ENCODE measurements at places on chromosomes 7 and 10.

DNA sequence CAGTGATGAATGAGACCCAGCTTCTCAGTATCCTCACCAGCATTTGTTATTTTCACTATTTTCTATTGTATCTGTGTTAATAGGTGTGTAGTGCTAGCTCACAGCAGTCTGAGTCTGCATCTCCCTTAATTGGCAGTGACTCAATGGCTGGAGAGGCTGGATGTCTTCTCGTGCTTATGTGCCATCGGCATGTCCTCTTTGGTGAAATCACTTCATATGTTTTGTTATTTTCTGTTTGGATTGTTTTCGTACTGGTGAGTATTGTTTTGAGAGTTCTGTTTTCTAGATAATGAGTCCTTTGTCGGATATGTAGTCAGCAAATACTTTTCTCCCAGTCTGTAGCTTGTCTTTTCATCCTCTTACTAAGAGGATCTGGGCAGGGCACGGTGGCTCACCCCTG is 66.1 kb downstream of the AMZ1 start:
- no peak overlapping the region for H3K4me3 ChIP-seq
- H3K27ac ChIP-seq: no peak overlapping the region
- H3K27me3 ChIP-seq: no peaks in the 10 kb centered on the region
- DNase-seq: no peak
- no peaks in the 10 kb centered on the region for H3K4me1 ChIP-seq

DNA sequence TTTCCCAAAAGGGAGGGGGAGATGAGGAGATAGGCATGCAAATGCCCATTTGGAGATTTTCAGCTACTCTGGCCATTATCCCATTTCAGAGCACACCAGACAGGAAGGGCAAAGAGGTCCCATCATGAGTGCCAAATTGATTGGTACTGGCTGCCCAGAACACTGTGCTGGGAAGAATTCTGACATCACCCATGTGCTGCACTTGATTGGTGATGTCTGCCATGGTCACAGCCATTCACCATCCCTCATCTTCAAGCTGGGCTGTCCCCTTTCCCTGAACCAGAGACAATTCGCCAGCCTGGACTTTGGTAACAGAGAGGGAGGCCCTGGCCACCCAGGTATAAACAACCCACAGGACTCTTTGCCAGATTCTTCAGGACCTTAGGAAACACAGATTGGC is 23.2 kb upstream of the RADIL start:
- no peak overlapping the region for H3K27ac ChIP-seq
- no peak overlapping the region for H3K4me3 ChIP-seq
- H3K27me3 ChIP-seq: peaks cover 17% of the 10 kb centered on the region
- H3K36me3 ChIP-seq: no peaks in the 10 kb centered on the region
- DNase-seq: no peak

GRCh38 chr10:1057106-1057657 is 997 bp downstream of the WDR37 start:
- H3K4me3 ChIP-seq: peak overlapping the region; percentile 68
- no peak for DNase-seq
- H3K27me3 ChIP-seq: no peaks in the 10 kb centered on the region
- no peaks in the 10 kb centered on the region for H3K4me1 ChIP-seq

- DNase-seq: no peak
- no peak overlapping the region for H3K27ac ChIP-seq
- no peaks in the 10 kb centered on the region for H3K27me3 ChIP-seq
- H3K4me1 ChIP-seq: no peaks in the 10 kb centered on the region
- no peaks in the 10 kb centered on the region for H3K36me3 ChIP-seq
- H3K4me3 ChIP-seq: no peak overlapping the region
These were observed 37.2 kb downstream of the KAT6B start for GRCh38 chr10:74863551-74863950.

- no peak overlapping the region for H3K27ac ChIP-seq
- no peak for DNase-seq
- H3K27me3 ChIP-seq: no peaks in the 10 kb centered on the region
- no peak overlapping the region for H3K4me3 ChIP-seq
- H3K36me3 ChIP-seq: no peaks in the 10 kb centered on the region
These were observed 186.5 kb downstream of the ADK start for GRCh38 chr10:74337330-74338016.

DNA sequence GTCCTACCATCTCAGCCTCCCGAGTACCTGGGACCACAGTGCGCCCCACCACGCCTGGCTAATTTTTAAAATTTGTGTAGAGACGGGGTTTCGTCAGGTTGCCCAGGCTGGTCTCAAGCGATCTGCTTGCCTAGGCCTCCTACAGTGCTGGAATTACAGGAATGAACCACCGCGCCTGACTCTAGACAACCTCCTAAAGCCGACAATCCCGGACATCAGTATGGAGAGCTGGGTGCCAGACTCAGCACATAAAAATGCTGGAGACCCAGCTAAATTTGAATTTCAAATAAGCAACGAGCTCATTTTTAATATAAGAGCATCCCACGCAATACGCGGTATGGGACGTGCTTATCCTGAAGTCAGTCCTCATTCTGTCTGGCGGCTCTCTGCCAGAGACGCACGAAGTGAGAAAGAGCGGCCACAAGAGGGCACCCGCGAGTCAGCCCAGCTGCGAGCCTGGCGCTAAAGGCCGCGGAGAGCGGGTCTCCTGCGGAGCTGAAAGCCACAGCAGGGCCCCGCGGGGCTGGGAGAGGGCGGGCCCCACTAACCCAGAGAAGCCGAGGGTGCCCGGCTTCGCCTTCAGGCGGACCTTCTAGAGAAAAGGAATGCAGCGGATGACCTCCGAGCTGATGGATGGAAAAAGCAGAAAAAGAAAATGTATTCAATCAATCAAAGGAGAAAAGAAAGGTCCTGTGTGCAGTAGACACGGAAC is 7.0 kb downstream of the CALY start:
- no peak overlapping the region for H3K27ac ChIP-seq
- peak; percentile 65 for DNase-seq
- H3K27me3 ChIP-seq: peaks cover 68% of the 10 kb centered on the region

- H3K36me3 ChIP-seq: peaks cover 10% of the 10 kb centered on the region
- DNase-seq: no peak
- no peak overlapping the region for H3K4me3 ChIP-seq
- no peak overlapping the region for H3K27ac ChIP-seq
These were observed 50.1 kb downstream of the CROT start for GRCh38 chr7:87395442-87396020.

- no peak overlapping the region for H3K27ac ChIP-seq
- H3K4me3 ChIP-seq: no peak overlapping the region
- no peaks in the 10 kb centered on the region for H3K4me1 ChIP-seq
- H3K36me3 ChIP-seq: no peaks in the 10 kb centered on the region
- DNase-seq: peak; percentile 12
These were observed 12.6 kb downstream of the TBATA start for GRCh38 chr10:70772627-70773026.

- H3K27me3 ChIP-seq: no peaks in the 10 kb centered on the region
- no peak overlapping the region for H3K4me3 ChIP-seq
- no peaks in the 10 kb centered on the region for H3K4me1 ChIP-seq
- DNase-seq: no peak
- no peaks in the 10 kb centered on the region for H3K36me3 ChIP-seq
- H3K27ac ChIP-seq: peak overlapping the region; percentile 0
These were observed 78.4 kb downstream of the CYP26A1 start for GRCh38 chr10:93152136-93152535.
